Large intestine (tissue), 12 donors: ENCODE measurements at places on chromosomes 13 and 19.

GRCh38 chr19:8363803-8364771 is at the start of gene ANGPTL4:
ANGPTL4 (plus strand) TSS chr19:8364155; CDS start chr19:8364322, 167 bp downstream.
- peak; percentile 58 for DNase-seq

GRCh38 chr19:48833977-48834376 is 2.3 kb downstream of the HSD17B14 start:
- DNase-seq, result no peak

- DNase-seq, result no peak
Measured at GRCh38 chr13:44385847-44386246, 12.2 kb downstream of the SERP2 start.

GRCh38 chr13:32430018-32430747 is 2.3 kb upstream of the N4BP2L1 start:
- no peak for DNase-seq

GRCh38 chr19:45253396-45254027 is 2.4 kb downstream of the MARK4 start:
- no peak for DNase-seq

GRCh38 chr19:28641395-28641794 is 571.6 kb downstream of the UQCRFS1 start:
- DNase-seq, result no peak

- DNase-seq, result no peak
Measured at GRCh38 chr13:28637714-28638355, 21.1 kb upstream of the POMP start.

- DNase-seq, result no peak
Measured at GRCh38 chr19:33866696-33867095, 70.0 kb downstream of the KCTD15 start.

GRCh38 chr19:14446336-14447036 is 13.4 kb downstream of the PKN1 start:
- no peak for DNase-seq

- DNase-seq, result no peak
Measured at GRCh38 chr13:98869408-98870090, 108.3 kb downstream of the DOCK9 start.

- no peak for DNase-seq
Measured at GRCh38 chr13:102470283-102470917, 68.6 kb upstream of the FGF14 start.
